ENCODE measurements at places on chromosomes 2 and 18.

GRCh38 chr2:38590053-38590452 is 12.7 kb downstream of the HNRNPLL start:
- no peak for DNase-seq

GRCh38 chr2:232076736-232077135 is 115.2 kb downstream of the DIS3L2 start:
- no peak for DNase-seq

DNA sequence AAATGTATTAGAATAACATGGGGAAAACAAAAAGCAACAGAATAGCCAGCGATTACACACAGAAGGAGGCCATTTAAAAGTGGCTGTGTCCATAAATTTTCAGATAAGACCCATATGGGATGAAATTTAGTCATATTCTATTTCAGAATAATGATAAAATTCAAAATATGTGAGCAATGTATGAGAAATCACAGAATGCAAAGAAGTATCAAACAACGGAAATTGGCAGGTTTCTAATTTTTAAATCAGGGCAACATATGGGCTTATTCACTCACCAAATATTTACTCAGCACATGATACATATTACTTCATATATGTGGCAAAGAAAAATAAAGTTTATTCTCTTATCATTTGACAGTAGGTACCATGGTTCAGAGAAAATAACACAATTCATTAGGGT is 208.5 kb downstream of the GRB14 start:
- DNase-seq = no peak

DNA sequence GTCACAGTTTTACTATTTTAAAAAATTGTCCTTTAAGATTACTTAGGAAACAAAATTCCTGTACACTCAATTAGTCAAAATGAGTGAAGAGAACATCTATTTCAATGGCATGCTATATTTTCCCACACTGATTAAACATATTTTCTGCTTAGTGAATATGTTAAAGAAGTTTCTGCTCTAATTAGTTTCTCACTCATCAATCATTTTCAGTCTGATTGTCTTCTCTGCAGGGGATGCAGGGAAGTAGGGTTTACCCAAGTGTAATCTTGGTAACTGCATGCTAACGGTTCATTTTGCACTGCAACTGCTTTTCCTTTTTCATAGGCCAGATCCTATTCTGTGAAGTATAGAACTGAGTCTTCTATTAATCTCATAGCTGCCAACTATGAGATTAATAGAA is 78.5 kb downstream of the ARL6IP6 start:
- DNase-seq = no peak

DNA sequence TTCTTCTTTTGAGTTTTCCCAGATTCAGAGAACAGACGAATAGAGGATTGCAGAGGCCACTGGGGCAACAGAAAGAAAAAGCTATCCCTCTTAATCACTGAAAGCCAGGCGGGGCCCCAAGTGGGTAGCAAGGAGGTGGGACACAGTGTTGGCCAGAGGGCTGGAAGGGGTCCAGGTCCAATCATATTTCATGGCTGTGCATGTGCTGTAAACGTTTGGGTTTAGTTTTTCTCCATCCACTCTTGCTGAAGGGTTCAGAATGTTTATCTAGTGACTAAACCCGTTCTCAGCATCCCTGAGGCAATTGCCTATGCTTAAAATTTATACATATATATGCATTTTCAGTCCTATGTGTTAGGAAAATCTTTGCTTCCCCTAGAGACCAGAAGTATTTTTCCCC is 99.4 kb upstream of the EPHA4 start:
- DNase-seq = no peak

GRCh38 chr2:36566887-36567286 is 31.1 kb downstream of the FEZ2 start:
- DNase-seq = no peak

DNA sequence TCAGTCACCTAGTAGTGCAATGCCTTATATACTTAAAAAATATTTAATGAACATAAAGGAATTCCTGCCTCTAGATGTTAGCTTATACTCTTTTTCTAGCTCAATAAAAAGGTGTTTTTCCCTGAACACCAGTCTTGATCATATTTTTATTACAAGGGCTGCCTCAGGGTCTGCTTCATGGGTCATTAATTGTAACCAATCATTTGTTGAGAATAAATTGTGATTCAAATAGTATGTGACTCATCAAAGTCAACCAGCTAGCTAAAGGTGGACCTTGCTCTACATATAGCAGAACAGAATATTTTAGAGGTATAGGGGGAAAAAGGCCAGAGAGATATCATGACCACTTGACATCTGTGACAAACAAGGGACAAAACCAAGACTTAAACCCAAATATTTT is 114.0 kb downstream of the PIK3C3 start:
- DNase-seq = no peak

DNA sequence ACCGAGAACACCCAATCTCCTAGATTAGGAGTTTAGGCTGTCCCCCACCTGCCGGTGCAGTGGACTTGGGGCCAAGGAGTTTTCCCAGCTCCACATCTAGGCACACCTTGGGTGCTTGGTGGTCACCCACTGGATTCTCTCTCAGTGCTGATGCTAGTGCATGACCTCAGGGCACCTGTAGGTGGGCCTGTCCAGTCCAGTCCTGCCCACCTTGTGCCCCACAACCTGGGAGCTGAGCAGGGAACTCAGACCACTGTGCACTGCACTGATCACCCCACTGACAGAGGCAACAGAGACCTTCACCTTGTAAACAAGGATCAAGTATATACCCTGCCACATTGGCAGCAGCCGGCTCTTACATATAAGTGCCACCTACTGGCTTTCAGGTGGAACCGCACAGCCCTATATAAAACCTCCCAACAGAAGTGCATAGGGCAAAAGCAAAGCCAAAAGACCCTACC is 12.7 kb upstream of the CDH19 start:
- DNase-seq = no peak

- no peak for DNase-seq
Observed at GRCh38 chr18:607930-608329, 11.1 kb downstream of the CLUL1 start.

GRCh38 chr18:72128649-72129048 is 415.5 kb downstream of the CBLN2 start:
- no peak for DNase-seq

DNA sequence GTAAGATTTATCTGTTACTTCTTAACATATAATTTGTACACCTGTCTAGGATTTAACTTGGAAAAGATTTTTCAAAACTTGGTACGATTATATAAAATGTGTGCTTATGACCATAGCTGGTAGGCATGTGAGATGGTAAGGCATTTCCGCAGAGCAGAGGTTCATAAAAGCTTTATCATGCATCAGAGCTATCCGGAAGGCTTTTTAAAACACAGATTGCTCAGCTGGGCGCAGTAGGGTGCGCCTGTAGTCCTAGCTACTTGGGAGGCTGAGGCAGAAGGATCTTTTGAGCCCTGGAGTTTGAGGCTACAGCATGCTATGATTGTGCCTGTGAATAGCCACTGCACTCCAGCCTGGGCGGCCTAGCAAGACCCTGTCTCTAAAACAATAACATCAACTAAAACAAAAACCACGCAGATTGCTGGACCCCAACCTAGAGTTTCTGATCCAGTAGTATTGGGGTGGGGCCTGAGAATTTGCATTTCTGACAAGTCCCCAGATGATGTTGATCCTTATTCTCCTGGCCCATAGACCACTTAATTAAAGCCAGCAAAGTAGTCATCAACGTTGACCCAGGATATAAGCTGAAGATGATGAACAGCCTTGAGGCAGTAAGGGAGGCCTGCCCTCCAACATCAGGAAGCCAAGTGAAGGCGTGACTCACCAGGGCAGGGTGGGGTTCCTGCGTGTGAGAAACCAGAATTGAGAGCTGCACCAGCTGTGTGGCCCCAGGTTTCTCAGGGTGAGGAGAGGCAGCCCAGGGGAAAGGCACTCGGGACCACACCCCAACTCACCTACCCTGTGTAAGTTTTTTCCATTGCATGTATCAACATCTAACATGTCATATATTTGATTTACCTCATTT is 21.6 kb upstream of the SLC20A1 start:
- no peak for DNase-seq

GRCh38 chr2:105977212-105977611 is 216.9 kb downstream of the UXS1 start:
- no peak for DNase-seq

DNA sequence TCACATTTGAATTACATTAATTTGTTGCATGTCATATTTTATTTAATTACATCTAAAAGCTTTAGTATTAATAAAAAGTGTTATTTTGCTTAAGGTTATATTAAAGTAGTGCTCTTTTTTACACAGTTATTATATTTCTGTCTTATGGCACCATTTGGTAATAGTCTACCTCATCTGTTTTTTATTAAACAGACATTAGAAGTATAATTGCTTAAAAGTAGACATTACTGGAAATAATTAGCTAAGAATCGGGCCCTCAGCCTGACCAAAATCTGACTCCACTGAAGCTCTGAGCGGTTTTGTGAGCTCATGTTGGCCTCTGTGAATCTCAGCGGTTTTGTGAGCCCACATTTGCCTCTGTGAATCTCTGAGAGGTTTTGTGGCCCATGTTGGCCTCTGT is 102.5 kb upstream of the SNTG2 start:
- DNase-seq = no peak

GRCh38 chr2:38433607-38433975 is 56.5 kb upstream of the ATL2 start:
- no peak for DNase-seq

GRCh38 chr2:144690771-144691170 is 170.9 kb upstream of the ZEB2 start:
- DNase-seq = no peak

DNA sequence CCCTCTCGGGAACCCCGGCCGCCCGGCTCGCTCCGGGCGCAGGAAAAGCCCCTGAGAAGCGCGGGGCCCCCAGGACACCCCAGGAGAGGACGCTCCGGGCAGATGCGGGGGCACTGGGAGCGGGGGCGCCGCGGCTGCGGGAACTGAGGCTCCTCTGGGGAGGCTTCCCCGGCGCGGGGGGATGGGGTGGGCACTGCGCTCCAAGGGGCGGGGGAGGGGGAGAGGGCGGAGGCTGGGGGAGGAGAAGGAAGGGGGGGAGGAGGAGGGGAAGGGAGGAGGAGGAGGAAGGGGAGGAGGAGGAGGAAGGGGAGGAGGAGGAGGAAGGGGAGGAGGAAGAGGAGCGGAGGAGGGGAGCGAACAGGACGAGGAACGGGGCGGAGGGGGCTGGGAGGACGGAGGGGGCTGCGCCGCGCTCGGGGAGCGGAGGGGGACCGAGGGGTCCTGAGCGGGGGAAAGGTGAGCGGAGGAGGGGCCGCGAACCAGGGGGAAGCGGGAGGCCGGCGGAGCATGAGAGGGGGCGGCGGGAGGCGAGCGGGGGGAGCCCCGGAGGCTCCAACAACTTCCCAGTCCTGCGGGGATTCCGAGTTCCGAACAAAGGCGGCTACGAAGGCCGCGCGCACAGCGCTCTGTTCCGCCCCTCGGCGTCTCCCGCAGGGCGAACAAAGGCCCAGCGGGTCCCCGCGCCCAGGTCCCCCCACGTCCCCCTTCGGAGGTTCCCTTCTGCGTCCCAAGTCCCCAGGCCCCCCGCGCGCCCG is 742 bp downstream of the PXDN start:
- no peak for DNase-seq

DNA sequence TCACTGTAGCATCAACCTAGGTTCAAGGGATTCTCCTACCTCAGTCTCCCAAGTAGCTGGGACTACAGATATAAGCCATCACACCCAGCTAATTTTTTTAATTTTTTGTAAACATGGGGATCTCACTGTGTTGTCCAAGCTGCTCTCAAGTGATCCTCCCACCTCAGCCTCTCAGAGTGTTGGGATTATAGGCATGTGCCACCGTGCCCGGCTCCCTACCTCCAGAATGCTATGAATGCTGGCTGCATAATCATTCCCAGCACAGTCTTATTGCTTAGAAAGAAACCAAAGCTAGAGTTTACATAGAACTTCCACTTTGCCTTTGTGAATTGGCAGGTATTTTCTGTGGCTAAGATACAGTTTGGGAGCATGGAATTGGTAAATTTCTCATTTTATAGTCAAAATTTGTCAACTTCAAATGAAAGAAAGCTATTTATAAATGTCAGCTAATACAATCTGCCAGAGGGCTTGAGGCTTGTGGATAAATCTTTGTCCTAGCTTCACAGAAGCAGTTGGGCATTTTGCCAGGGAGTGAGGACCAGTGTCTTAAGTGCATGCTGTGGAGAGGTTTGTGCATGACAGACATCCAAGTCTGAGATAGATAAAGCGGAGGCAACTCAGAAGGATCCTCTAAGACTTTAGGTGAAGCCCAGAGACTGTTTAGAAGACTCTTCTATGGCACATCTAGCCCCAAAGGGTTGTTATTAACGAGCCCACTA is 175.4 kb downstream of the ANTXR1 start:
- DNase-seq = no peak

DNA sequence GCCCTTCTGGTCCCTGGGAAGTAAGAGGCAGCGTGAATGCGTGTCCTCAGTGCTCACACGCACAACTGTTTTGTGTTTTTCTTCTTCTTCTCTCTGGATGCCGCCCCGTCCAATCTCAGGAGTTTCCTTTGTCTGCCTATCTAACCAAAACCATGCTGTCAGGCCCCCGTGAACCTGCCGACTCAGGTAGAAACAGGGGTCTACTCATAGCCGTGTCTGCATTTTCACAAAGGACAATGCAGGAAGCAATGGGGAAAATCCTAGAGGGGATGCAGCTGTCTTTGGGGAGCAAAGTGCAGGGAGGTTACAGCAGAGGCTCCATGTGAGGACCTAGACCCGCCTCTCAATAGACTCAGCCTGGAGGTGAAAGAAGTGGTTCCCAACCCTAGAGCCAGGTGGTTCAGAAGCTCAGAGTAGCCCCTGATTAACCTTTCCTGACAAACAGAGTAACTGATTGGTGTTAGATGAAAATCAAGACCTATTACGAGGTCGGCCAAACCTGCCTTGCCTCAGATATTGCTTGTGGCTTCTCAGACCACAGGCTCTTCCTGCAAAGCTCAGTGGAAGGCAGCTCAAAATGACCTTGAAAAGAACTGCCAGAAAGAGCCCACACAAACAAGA is 49.3 kb downstream of the CD226 start:
- no peak for DNase-seq

DNA sequence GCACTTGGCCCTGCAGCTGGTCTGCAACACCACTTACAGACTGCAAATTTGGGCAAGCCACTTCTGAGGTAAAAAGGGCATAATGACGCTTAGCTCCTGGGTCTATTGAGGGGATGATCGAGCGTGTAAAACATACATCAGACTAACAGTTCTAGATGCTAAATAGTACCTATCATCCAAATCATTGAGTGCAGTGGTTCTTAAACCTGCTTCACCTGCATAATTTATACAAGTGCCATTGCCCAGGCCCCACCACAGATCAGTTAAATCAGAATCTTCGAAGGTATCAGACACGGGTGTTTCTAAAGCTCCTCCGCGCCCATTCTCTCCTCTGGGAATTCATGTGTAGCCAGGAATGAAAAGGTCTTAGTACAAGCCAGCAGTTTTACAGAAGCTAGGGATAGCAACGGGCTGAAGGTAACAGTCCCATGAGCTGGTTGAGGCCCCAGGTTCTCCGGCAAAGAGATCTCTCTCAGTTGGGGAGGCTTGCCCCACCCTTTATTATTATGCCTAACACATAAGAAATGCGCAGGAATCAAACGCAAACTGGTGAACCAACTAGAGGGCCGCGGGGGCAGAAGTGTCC is 737 bp upstream of the RNF181 start:
- no peak for DNase-seq

- DNase-seq = no peak
Observed at GRCh38 chr2:196725218-196725617, 74.3 kb downstream of the GTF3C3 start.
